ENCODE measurements at places on chromosomes 12 and 14. TPM values are rescaled to one million over a fixed set of nuclear protein-coding genes. Genes with fewer than 3 reads are reported as not detected.

Gene KRT85
- not detected for total RNA-seq

Gene NRIP2
- not detected for total RNA-seq

- DNase-seq: peak; percentile 27
Measured at GRCh38 chr14:73834261-73834625, 17.4 kb upstream of the PTGR2 start.

DNA sequence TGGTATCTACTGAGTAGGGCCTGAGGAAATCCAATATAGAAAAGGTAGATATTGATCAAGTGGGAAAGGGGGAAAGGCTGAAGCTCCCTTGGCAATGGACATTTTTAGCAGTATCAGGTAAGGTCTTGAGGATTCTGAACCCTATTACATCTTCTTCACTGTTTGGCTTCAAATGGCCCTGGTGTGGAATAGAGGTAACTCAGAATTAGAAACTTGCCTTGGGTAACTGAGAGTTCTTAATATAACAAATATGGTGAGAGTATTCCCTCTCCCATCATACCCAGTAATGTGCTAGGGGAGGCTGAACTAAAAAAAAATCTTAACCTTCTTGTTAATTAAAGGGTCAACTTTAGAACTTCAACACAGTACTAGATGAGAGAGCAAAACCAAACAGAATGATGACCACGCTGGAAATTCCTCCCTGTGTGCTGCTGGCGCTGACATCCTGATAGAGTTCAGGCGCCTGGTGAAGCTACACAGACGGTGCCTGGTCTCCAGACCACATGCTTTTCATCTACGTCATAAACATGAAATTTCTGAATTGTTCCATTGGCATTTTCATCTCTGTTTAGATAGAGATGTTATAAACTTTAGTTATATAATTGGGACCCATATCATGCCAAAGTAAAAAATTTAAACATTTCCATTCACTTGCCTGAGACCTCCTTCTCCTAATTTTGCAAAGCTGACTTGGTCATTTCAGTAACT, 128.3 kb downstream of the AKAP6 start:
- DNase-seq: no peak

GRCh38 chr12:121789800-121790728, 3.4 kb downstream of the RHOF start:
- no peak for DNase-seq

DNA sequence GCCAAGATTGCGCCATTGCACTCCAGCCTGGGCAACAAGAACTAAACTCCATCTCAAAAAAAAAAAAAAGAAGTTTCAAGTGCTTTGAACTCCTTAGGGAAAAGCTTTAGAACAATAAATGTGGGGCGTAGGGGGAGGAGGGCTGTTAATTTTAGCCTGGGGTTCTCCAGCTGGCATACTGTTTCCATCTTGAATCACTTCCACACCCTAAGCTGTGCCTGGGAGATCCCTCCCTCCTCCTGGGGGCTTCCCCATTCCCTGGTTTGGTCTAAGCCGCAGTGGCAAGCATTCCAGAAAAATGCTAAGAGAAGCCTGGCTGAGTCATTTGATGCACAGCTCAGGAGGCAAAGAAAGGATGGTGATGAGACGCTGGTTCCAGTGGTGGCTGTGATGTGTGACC, 2.3 kb upstream of the ZNF384 start:
- peak; percentile 91 for DNase-seq

DNA sequence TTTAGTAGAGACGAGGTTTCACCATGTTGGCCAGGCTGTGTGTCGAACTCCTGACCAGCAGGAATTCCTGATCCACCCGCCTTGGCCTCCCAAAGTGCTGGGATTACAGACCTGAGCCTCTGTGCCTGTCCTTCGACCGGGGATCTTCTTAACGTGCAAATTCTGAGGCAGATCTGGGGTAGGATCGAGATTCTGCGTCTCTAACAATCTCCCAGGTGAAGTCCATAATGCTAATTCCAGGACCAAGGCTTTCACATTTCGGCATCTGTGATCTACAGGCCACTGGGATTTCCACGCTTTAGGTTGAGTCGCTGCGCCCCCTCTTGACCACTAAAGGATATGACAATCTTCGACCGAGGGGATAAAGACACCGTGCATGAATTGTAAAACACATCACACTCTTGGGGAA, 24.8 kb downstream of the FOS start:
- DNase-seq: peak; percentile 62

Data from RPMI7951 (cell line).